ENCODE measurements at places on chromosomes 12 and 14.

DNA sequence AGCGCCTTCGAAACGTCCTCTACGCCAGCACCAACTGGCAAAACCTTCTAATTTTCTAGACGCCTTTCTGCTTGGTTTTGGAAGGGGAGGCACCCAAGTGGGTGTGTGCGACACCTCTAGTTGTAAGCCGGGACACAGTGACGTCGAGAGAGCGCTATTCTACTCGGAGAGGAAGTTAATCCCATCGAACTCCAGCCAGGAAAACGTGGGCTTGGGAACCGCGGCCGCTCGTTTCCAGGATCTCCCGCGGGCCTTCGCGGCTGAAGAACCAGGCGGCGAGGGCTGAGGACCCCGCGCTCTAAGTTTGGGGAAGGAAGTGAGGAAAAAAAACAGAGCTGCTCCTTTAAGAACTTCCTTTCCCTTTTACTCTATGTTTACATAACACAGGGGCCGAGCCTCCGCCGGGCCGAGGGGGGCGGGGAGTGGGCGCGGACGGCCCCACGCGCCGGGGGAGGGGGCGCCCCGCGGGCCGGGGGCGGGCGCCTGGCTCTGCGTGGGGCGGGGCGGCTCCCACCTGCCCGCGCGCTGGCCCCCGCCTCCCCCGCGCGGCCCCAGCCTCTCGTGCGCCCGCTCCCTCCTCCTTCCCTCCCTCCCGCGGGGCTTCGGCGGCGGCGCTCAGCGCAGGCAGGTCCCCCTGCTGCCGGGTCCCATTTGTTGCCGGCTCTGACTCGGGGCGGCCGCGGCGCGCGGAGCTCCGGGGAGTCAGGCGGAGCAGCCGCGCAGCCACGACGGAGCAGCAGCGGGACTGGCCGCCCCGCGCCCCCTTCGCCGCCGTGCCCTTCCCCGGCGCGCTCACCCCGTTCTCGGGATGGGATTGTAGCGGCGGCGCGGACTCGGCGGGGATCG, at the start of gene PELI2:
Gene PELI2, plus strand, starts transcription at position 647 of the 846 bp plus-strand sequence. CDS start 250 bp downstream, outside the sequence.
- DNase-seq, result peak; percentile 60

- DNase-seq, result no peak
These were observed 114.2 kb downstream of the DPF3 start for GRCh38 chr14:72779679-72780078.

DNA sequence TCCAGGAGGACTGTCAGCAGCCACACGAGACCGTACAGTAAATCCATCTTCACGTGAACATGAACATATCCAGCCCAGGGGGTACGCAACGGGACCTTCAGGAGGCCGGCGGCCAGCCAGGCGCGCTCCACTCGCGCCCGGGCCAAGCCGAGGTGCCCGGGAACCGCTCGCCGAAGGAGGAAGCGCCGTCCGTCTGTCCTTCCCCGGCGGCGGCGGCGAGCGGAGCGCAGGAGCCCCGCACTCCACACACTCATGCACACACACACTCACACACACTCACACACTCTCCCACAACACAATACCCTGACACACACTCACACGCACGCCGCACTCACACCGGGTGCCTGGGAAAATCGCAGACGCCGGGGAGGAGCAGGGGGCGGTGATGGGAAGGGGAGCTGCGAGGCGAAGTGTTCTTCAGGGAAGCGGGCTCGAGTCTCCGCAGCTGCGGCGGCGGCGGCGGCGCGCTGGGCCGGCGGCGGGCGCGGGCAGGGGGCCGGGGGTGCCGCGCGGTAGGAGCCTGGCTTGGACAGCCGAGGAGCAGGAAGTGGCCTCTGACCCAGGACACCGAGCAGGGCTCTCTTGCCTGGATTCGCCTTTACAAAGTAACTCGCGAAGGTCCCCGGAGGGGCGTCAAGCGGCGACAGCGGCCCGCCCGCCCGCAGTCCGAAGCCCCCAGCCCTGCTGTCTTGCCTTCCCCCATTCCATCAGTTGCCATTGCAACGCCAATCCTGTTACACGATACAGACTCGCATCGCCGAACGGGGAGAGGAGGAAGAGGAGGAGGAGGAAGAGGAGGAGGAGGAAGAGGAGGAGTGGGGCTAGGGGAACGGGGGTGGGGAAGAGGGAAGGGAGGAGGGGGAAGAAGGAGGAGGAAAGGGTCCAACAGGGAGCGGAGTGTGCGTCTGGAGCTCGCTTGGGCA, 601 bp downstream of the MDGA2 start:
- no peak for DNase-seq

GRCh38 chr12:81962126-81962856, 203.1 kb upstream of the PPFIA2 start:
- DNase-seq, result no peak

DNA sequence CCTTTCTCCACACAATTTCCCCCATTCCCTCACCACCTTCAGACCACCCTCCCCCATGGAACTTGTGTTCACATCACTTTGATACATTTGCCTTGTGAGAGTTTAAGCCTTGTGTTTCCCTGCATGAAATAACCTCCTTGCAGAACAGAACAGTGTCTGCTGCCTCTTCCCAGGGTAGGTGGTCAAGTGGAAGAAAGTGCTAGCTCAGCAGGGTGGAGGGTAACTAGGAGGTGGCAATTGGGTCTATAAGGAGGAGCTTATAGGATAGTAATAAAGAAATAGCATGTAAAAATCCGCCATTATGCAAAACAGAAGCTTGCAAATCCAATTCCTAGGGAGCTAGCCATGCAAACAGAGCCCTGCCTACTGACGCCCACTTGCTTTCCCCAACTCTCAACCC, 13.9 kb upstream of the KRT8 start:
- DNase-seq, result no peak

DNA sequence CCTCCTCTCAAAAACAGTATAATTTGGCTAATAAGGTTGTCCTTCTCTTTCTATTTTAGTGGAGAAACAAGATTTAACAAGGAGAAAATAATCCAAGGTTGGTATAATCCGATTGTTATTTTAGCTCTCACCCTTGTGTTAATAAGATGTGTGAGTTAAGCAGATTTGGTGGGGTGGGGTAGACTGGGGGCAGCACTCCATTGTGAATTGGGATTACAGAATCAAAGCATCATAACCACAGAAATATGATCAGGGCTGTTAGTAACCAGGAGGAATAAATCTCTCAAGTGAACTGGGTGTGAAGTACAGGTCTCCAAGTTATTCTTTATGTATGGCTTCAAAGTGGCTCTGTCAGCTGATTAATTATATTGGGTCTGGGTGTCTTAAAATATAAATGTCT, 10.2 kb downstream of the TIGAR start:
- no peak for DNase-seq

DNA sequence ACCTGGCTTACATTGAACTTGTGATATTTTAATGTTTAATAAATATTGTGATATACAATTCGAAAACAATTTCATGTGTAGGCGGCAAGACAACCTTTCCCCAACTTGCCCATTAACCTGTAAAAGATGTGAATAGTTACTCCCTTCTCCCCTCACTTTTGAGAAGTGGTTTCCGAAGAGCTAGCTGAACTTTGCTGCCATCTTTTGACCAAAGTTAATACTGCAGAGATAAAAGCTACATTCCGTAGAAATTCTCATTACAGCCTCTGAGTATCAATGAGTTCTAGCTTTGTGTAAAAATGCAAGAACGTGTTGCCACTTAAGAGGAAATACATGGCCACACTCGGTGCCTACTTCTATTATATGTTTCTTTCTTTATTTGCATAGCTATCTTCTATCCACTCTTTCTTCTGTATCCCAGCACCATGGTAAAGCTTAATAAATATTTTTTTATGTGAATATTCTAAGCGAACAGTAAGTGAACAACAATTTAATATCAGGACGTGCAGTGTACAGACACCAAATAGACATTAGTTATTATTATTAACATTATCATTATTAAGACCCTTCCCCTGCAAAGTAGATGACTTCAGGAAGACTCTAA, 105.1 kb upstream of the TMEM260 start:
- no peak for DNase-seq

GRCh38 chr12:90741611-90742010, 213.4 kb downstream of the CCER1 start:
- DNase-seq, result no peak

All from tibial nerve (tissue), 4 donors.